ENCODE measurements at places on chromosomes 1 and 21.

GRCh38 chr1:245105815-245106410 lies 48.9 kb upstream of the KIF26B start:
- no peak for DNase-seq

- no peak for DNase-seq
Observed at GRCh38 chr1:62181532-62181931, 13.1 kb upstream of the L1TD1 start.

DNA sequence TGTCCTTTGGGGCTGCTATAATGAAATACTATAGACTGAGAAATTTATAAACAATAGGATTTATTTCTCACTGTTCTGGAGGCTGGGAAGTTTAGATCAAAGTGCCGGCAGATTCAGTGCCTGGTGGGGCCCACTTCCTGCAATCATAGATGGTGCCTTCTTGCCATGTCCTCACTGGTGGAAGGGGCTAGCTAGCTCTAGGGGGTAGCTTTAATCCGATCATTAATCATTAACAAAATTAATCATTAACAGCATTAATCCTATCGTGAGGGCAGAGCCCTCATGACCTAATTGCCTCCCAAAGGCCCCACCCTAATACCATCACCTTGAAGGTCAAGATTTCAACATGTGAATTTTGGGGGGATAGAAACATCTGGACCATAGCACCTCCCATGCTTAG lies 124.3 kb downstream of the TRABD2B start:
- no peak for DNase-seq

GRCh38 chr1:150810958-150811659 lies 3.0 kb upstream of the CTSK start:
- no peak for DNase-seq

- peak; percentile 32 for DNase-seq
Observed at GRCh38 chr1:11052839-11053757, 6.1 kb upstream of the MASP2 start.

GRCh38 chr21:28675331-28676041 lies 317.2 kb downstream of the LTN1 start:
- no peak for DNase-seq

- DNase-seq, result no peak
Observed at GRCh38 chr1:211183747-211184313, 49.9 kb upstream of the KCNH1 start.

DNA sequence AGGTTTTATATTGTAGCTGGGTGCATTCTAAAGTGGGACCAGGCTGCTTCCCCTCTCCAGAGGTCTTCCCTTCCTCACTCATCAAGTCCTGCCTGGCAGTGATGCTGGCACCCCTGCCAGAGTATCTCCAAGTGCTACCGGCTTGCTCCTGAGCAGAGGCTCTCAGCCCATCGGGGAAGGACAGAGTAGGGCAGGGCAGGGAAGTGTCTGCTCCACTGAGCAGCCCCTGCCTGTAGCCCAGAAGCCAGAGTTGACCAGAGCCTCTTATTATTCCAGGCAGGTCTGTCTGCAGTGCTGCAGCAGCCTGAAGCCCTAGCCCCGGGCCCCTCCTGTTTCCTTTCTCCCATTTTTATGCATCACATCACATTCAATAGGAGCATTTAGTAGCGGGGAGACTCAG lies 51.1 kb downstream of the ATP2B4 start:
- no peak for DNase-seq

- DNase-seq, result no peak
Observed at GRCh38 chr1:43435146-43436145, 18.3 kb downstream of the HYI start.

DNA sequence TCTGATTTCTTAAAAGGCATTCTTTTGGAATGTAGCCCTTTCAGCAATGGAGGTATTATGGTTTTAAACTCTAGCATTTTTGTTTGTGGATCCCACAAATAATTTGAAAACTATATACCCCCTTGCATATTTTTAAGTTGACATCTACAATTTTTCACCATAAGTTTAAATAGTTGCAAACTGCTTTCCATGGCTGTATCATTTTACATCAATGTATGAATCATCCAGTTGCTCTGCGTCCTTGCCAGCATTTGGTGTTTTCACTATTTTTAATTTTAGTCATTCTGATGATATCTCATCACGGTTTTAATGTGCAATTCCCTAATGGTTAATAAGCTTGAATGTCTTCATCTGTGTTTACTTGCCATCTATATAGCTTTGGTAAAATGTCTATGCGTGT lies 20.7 kb downstream of the DIPK1A start:
- DNase-seq, result no peak

DNA sequence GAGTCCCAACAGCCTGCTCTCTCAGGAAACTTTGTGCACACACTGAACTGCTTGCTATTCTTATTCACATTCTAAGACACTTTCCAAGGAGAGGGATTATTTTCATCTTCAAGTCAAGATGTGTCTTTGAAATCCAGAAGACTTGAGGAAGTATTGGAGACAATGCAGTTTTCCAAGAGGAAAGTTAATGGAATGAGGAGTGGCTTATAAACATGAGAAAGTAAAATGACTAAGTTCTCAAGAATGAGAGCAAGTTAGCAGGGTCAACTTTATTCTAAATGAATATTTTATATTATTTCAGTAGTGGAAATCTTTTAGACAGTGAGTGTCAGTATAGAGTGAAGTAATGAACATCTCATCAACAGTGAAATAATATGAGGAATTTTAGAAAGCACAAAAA lies 1239.3 kb downstream of the MRPL39 start:
- no peak for DNase-seq

GRCh38 chr1:39754026-39754570 lies 15.4 kb downstream of the PPIE start:
- DNase-seq, result no peak

DNA sequence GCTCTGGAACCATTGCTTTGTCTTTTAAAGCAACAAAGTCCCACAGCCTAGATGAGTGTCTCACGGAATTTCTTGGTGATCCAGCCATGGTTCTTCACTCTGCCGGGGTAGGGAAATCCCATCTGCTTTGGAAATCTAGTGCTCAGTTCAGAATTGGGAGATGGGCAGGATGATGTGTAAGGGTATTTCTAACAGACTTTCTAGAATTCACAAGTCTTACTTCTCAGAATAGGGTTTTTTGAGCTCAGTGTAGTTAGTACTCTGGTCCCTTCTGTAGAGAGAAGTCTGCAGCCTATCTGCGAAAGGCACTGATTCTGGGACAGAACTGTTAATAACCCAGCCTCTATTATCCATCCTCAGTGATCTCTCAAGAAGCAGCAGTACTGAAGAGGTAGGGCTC lies 25.3 kb downstream of the GABPA start:
- DNase-seq, result no peak

GRCh38 chr1:85321237-85321964 lies 45.0 kb upstream of the BCL10 start:
- no peak for DNase-seq

- no peak for DNase-seq
Observed at GRCh38 chr21:20040768-20041167, 957.4 kb upstream of the NCAM2 start.

DNA sequence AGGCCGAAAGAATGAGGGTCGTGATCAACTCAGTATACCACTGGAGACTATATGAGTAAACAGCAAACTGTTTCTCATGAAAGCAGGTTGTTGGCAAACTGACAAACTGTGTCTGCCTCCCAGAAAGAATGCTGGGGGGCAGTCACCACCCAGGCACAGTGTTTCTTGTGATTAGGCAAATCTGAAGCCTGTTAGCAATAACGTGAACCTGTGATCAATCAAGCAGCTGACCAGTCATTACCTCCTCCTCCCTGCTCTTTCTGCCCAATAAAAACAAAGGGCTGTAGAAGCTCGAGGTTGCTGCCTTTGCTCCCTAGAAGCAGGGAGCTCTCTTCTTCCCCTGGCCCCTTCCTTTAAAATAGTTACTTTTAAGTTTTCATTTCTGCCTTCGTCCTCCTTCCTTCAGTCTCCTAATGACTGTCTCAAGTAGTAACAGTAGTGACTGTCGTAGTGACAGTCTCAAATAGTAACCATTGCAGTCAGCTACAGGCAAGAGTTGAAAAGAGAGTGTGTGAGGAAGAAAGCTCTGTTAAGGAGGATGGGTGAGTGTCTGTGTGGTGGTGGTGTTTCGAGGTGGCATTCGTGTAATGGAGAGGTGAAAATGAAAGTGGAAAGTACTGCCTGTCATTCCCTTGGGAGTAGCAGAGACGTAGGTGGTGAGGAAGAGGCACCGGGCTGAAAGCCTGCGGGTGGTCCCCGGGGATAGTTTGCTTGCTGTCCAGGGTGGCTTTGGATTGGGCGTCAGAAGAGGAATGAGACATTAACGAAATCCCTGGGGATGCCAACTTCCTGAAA lies 14.5 kb downstream of the HHAT start:
- DNase-seq, result no peak

DNA sequence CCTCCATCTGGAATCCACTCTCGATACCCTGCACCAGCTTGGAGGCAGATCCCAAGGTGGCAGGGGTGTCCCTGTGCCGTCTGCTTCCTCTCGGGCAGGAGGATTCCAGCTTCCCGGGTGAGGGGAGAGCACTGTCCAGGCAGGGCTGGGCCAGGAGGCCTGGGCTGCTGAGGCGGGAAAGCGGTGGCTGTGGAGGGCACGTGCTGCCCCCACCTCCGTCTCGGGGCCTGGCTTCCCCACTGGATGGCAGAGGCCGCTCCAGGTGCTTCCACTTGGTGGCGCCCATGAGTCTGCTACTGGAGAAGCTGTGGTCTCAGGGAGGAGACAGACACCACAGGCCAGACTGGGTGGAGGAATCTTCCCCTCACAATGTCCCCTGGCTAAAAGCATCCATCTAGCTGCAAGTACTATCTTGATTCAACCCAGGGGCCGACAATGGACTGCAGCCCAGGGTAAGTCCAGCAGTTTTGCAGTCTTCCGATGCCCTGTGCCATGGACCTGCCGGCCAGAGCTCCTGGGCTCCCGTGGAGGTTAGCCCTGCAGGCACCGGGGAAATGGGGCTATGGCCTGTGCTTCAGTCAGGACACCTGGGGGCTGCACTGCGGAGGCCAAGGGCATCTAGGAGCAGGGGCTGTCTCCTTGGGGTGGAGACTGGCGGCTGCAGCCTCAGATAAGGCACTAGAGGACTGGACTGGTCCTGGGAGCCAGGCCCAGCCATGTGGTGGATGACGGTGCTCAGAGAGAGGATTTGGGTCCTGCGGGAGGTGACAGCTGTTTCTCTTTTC lies 41.3 kb upstream of the EIF4G3 start:
- peak; percentile 33 for DNase-seq

DNA sequence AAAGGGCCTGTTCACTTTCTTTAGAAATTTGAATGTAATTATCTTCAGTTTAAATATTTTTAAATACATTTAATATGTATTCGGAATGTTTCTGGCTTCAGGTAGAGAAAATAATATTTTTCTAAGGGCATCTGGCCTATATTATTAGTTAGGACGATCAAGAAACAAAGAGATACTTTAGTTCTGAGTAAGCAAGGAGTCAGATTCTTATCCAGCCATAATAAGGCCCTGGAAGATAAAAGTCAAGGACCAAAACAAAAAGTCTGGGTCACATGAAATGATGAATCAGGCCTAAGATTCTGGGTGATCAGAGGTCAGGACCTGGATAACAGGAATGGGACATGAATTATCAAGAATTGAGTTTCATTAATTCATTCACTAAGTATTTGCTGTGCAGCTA lies 6.3 kb downstream of the PHC2 start:
- DNase-seq, result no peak

- DNase-seq, result no peak
Observed at GRCh38 chr1:151520359-151520758, 9.2 kb downstream of the CGN start.

DNA sequence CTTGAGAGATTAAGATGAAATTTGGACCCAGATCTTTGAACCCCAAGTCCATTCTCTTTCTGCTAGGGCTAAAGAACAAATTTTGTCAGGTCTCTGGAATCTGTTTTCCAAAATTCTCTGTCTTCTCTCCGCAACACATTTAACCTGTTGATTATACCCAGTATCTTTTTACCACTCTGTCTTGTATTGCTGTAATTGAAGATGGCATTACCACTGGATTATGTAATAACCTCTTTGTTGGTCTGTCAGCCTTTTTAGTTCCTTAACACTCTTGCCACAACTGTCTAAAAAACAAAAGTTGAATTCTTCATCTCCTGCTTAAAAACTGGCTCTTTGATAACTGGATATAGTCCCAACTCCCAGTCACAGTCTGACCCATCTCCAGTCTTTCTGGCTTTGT lies 3.0 kb downstream of the SRP9 start:
- DNase-seq, result no peak

DNA sequence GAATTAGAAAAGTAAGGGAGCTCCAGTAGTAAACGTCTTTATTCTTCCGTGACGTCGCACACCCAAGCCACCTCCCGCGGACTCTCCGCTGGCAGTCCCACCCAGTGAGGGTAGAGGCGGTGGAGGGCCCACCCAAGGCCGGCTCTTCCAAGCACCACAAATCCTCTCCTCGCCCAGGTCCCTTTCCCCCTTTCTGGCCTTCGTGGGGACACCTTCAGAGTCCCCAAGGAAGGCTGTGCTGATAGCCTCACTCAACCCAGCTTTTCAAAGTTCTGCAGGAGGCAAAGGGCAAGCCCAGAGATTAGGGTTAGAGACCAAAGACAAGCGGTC lies 349 bp upstream of the GPN2 start:
- no peak for DNase-seq

DNA sequence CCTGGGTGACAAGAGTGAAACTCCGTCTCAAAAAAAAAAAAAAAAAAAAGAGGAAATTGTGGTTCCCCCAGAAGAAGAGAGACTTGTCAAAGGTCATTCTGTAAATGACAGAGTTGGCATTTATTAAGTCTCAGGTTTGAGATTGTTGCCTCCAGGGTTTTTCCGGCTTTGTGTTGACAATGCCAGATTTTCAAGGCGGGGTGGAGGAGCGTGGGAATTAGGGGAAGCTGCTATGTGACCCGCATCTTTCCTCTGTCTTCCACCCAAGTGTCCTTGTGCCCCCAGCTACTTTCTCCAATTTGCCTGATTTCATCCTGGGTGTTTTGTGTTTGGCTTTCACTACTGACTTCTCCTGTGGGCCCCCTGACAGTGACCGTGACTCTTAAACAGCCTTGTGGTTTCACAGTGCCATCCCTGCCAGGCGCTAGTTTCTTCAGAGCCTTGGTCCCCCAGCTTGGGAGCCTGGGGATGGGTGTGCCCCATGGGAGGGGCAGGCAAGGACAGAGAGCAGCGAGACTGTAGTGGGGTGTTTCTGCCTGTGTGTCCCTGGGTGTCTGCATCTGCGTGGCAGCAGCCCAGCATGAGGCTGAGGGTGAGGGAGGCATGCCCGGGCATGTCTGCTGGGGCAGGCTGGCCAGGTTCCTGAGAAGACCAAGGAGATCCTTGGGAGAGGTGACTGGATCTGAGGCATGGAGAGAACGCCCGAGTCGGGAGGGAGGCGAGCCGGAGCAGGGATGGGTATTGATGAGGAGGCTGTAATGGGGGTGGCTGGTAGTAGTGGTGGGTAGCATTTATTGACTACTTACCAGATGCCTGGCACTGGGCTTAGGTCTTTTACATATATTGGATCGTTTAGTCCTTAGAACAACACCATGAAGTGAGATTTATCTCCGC lies 46.3 kb downstream of the IER5 start:
- no peak for DNase-seq

GRCh38 chr1:227621211-227621610 lies 57.9 kb downstream of the ZNF678 start:
- no peak for DNase-seq

GRCh38 chr21:46295996-46296752 lies 10.0 kb downstream of the YBEY start:
- DNase-seq, result peak; percentile 62

- DNase-seq, result no peak
Observed at GRCh38 chr1:78667939-78668338, 18.3 kb downstream of the IFI44 start.

- no peak for DNase-seq
Observed at GRCh38 chr1:57204942-57205787, 218.7 kb downstream of the DAB1 start.

- DNase-seq, result no peak
Observed at GRCh38 chr21:31289702-31290101, 54.4 kb downstream of the TIAM1 start.

GRCh38 chr1:231817801-231818200 lies 191.2 kb downstream of the DISC1 start:
- DNase-seq, result no peak
